ENCODE measurements at places on chromosomes 7 and 10.

DNA sequence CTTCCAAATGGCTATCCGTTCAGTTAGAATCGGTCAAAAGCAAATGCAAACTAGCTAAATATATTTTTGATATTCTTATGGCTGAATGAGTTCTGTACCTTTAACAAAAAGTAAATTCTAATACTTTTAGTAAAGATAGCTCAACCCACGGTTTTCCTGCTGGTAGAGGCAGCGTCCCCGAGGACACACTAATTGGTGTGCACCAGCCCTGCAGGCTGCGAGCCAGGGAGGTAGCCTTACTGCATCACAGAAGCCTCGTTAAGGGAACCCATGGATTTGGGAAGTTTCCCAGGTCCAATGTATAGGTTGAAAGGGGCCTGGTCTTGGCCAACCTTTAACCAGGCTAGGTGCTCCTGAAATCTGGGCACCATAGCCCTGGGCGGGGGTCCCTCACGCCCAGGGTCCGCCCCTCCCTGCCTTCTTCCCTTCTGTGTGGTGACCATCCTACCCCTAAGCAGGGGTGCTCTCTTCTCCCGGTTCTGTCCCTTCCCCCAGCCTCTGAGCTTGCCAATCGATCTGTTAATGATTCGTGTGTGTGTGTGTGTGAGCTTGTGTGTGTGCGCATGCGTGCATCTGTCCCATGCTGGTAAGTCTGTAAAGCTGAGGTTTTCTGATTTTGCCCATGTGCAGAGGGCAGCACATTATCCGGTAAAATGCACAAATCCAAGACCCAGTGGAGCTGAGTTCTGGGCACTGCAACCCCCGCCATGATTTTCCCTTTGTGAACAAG is 191.7 kb downstream of the TCERG1L start:
- no peak for DNase-seq

DNA sequence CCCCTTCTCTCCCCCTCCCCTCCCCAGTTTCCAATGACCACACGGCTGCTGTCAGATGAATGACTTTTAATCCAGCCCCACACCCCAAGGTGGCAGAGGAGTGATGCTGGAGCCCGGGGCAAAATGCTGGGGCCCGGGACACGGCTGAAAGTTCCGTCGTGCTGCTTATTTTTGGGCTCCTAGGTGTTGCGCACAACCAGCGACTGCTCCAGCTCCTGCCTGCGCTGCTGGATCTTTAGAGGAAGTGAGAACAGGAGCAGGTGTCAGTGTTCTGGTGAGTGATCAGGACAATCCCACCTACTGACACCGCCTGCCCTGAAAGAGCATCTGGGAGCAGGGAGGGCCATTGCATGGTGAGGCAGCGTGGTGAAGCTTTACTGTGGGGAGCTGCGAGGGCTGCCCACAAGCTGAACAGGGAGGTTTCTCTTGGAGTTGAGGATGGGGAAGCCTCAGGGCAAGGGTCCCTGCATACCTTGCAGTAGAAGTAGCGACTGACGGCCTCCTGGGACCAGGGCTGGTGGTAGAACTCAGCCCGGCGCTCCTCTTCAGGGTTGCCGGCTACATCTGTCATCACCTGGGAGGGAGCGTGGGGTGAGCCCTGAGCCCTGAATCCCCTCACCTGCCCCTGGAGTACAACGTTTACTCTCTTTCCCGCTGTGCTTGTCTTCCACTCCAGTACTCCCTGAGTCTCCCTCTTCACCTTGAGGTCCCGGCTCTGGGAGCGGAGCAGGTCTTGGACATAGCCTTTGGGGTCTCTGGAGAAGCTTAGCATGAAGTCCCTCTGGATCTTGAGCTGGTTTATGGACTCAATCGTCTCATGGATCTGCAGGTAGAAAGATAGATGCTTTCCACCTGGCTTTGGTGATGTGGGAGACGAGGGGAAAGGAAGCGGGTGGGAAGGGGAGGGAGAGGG is 6.9 kb downstream of the CHPF2 start:
- DNase-seq: no peak

DNA sequence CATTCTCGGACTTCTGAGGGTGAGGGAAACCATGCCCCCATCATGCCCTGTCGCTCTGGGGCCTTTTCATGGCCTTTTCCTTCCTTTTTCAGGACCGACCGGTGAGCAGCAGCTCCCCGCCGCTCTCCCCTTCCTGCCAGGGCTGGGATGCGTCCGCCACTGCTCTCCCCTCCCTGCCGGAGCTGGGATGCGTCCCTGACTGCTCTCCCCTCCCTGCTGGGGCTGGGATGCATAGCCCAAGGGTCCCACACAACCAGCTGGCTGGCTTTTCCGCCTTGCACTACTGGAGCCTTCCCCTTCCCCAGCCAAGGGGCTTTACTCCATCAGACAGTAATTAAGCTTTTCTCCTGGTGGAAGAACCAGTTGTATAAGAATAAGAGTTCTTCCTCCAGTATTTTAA is 129.7 kb upstream of the COBL start:
- DNase-seq: no peak

DNA sequence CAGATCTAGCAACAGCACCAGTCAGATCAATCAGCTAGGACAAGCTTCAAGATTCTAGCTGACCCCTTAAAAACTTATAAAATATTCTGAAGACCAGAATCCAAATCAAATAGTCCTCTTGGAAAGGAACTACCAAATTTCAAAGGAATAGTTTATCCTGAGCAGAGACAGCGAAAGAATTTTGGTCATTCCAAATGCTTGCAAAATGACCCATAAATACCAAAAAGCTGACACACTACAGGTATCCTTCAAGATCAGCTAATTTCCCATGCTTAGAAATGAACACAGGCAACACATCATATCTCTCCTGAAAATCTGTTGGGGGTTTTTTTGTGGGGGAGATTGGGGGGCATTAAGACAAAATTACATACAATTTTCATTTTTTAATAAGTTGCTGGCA is 78.8 kb downstream of the PDSS1 start:
- no peak for DNase-seq

DNA sequence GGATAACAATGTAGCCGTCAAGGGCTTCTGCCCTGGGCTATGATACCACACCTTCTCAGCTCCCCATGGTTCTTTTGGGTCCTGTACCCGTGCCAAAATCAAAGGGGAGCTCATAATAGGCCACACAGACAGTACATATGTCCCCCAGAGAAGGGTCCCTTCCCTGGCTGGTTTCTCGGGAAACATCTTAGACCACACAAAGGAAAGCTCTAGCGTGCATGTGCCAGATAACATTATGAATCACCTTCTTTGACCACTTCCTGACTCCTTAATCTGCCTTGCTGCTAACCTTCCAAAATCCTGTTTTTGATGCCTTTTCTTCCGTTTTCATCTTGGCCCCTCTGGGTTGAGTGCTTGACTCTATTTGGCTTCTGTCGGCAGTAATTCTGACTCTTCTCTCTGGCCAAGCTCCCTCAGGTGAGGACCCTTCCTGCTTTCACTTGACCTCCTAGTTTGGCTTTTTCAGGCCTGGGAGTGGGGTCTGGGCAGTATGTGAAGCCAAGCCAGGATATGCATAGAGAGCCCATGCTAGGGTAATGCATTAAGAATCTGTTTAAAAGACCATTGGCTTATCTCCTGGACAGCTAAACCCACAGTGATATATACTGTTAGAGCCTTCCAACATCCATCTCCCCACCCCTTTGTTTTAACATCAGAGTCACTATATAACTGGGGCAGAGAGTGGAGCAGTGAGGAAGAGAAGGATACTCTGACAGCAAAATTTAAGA is 84.8 kb downstream of the ANLN start:
- no peak for DNase-seq

- DNase-seq: peak; percentile 28
Measured at GRCh38 chr10:103451091-103451813, 918 bp downstream of the CALHM2 start.

Measured in LoVo (cell line).